Dermis microvascular lymphatic vessel endothelial cell (primary cell): ENCODE measurements at places on chromosomes 1 and 21. TPM values are rescaled to one million over a fixed set of nuclear protein-coding genes. Genes with fewer than 3 reads are reported as not detected.
A peak's percentile ranks its signal among the peaks of the same experiment; 100 is the strongest.

- no peak for DNase-seq
Measured at GRCh38 chr1:115090186-115090490, 835 bp upstream of the TSPAN2 start.

AMY1C gene
- not detected in 2 replicates for total RNA-seq

TSPAN1 gene
- 0.13 TPM in 1 of 2 replicates, not detected in the other for total RNA-seq

LEPR gene
- total RNA-seq = 25.4 and 40.5 TPM in 2 replicates

DNA sequence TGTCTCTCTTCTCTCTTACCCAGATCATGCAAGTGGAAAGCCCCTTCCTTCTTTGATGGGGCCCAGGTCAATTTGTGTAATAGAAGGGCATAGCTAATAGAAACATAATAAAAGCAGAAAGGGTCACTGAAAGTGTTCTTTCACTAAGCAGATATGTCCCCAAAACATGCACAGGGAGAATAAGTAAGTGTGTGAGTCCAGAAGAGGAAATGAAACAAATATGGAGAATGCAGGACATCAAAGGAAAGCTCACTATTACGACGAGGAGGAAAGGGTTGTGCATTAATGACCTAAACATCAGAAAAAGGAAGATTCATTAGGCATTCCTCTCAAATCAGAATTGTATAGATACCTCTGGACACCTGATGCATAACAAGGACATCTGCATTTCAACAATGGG lies 81.4 kb upstream of the SMYD2 start:
- no peak for DNase-seq

DNA sequence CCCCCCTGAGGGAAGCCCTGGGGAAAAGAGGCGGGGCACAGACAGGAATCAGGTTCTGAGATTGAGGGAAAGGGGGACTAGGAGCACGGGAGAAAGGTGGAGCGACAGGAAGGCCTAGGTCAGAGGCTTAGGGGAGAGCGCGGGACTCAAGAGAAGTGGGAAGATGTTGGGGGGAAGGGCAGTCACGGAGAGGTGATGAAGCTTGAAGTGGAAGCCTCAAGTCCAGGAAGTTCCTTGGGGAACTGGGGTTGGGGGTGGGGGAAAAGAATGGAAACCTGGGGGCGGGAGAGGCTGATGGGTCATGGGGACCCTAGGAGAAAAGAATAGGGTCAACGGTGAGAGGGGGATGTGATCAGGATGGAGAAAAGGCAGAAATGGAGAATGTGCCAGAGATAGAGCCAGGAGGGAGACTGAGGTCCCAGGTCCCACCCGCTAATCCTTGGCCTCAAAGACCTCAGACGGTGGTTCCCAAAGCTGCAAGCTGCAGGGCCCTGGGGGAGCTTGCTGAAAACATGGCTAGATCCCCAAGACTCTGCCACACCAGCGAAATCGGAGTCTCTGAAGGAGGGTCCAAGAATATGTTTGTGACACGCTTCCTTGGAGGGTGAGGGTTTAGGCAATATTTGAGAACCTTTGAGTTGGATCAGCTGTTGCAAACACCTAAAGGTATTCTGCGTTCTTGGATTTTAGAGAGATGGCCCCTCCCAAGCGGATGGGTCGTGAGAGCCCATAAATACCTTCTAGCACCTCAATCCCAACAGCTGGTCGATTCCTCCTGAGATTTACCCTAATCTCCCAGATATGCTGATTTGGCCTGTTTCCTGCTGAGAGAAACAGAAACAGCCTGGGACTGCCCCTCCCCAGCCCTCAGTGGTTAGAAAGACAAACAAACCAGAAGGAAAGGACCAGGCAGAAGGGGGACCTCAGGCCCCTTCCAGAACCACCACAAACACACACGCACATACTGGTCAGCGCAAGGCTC lies 3.6 kb downstream of the C1orf232 start:
- no peak for DNase-seq

PAPPA2 gene
- total RNA-seq = under 0.01 TPM in 2 replicates

DNA sequence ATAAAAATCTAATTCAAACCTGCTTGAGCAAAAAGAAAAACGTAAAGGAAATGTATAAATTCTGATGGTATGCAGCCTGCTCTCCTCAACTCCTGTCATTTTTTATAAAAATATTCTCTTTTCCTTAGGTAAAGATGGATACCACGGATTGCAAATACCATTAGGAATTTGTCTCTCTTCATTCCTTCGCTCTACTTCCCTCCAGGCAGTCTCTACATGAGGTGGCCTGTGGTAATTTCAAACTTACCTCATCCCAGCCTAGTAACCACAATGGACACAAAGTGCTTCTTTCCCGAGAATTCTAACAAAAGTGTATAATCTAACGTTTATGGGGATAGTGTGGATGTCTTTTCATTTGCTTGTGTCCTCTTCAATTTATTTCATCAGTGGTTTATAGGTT lies 239.5 kb upstream of the LRRC7 start:
- no peak for DNase-seq

AUNIP gene
- total RNA-seq = 1.4 and 3.2 TPM in 2 replicates

PDC gene
- total RNA-seq = not detected in 2 replicates

- DNase-seq = peak; percentile 76
Measured at GRCh38 chr1:86648255-86648654, 56.1 kb upstream of the SH3GLB1 start.

GRCh38 chr1:185495898-185496297 lies 178.9 kb upstream of the IVNS1ABP start:
- DNase-seq = no peak

DNA sequence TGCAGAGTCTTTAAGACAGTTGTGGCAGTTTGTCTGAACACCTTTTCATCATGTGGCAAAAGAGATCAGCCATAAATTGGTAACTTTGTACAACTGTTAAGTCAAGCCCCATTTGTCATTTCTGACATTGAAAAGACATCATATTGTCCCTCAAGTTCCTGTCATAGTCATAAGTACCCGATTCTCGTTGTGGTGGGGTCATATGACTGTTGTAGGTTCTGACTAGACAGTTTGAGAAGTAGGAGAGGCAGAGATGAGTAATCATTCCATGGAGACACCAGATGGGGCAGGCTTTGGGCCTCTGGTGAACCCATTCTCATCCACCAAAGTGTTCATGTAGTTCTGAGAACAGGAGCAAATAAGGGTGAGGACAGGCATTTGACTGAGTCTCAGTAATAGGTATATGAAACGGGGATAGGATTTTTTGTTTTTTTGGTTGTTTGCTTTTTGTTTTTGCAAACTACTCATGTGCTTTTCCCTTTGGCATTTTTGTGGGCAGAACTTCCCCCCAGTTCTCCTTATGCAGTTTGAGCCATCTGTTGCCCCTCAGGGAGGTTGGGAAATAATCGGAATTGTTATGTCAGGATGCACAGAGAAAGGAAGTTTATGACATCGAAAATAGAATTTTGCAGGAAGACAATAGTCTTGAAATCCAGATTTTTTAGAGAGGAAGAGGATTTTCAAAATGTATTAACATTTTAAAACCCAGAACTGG lies 86.9 kb upstream of the KCNE2 start:
- DNase-seq = no peak

GRCh38 chr1:187568067-187568466 lies 739.3 kb downstream of the PLA2G4A start:
- DNase-seq = no peak

DNA sequence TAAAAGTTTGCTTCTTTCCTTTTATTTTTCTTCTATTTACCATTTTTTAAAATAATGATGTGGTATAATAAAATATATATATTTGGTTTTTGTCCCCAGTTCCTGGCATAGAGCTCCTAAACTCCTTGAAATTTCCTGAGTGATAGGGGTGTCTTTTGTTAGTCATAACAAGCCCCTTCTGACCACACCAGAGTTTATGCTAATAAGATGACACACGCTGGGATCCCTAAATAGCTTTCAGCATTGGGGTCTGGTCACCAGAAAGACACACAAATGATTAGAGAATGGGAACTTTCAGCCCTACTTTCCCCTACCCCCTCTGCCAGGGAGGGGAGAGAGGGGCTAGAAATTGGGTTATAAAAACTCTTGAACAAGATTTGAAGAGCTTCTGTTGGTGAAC lies 56.2 kb downstream of the COL24A1 start:
- DNase-seq = no peak

DNA sequence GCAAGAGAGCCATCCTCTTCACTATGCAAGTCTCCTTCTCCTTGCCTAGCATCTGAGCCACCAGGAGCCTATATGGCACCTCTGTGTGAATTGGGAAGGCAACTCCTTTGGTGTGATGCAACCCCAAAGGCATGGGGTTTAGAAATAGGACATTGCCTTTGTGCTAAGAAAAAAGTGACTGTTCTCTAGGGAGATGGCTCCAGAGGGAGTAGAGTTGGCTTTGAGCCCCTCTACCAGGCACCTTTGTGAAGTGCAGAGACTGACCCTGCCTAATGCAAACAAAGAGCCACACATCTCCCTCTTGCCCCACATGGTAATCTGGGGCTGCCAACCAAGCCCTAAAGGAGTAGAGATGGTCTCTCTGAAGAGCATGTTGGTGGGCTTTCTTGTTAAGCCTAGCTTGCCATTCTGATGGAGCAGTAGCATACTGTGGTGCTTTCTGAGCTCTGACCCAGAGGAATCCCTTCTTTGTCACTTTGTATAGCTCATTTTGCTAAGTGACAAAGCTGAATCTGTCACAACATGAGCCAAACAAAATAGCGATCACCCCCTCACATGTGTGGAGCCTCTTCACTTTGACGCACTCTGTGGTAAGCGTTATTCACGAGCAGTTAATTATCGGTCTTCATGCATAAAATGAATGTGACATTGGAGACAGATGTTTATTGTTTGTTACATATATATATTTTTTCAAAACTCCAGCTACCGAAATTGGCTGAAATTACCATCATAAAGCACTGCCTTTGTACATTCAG lies 74.4 kb downstream of the RWDD3 start:
- no peak for DNase-seq

DNA sequence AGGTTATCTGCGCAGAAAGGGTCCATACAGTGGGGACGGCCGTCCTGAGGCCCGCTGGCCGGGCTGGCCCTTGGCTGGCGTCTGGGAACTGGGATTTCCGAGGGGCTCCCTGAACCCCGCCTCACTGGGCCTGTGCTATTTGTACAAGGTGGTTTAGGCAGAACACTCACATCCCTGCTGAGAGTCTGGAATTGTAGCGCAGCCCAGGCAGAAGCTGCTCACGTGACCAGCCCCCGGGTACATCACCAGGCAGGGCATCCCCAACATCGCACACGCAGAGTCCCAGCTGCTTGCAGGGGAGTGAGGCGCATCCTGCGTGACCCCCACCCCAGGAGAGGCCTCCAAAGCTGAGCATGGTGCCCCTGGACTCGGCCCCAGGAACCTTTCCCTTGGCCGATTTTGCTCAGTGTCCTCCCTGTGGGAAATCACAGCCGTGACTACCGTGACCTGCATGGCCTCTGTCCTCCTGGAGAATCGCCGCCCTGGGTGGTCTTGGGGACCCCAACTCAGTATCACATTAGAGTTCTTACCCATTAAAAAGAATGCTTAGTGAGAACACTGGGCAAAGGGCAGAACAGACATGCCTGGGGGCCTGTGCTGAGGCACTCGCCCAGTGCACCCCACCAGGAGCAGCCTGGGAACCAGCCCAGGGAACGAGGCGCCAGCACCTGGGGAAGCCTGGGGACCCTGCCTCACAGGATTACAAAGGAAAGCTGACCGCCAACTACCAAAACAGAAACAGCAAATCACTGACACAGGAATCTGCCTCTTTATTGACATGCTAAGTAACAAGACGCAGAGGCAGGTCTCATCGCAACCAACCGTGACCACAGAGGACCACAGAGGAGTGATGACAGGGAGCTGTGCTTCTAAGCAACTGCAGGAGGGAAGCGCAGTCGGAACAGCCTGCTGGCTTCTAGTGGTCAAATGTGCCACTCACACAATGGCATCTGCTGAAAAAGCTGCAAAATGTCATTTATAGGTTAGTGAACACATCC lies 33.5 kb downstream of the UBE2G2 start:
- DNase-seq = no peak
